ENCODE measurements at places on chromosomes 16 and 17.

DNA sequence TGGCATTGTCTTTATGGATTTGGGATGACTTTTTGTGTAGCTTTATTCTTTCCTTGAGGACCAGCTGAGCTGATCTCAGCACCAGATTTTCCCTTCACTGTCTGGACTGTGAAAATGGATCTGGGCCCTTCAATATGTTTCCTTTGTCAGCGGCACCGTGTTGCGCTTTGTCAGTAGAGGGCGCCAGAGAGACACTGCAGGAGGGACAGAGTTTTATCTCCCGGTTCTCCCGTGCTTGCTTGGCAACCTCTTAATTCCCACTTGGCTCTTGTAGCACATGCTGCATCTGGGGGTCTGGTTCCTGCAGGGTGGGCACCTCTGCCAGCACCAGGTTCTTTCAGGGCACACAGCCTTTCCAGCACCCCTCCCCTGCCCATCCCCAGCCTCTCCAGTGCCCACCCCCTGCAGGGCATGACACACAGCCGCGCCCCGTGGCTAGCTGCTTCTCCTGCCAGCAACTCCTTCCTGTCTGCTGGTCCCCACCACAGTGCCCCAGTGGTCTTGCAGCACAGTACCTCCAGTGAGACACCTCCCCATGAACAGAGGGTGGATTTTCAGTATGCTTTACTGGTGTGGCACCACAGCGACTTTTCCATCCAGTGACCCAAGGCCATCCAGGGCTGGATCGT, 19.6 kb downstream of the OR1D5 start:
- no peak for DNase-seq

GRCh38 chr16:66878067-66878466, 2.2 kb upstream of the PDP2 start:
- DNase-seq, result no peak

DNA sequence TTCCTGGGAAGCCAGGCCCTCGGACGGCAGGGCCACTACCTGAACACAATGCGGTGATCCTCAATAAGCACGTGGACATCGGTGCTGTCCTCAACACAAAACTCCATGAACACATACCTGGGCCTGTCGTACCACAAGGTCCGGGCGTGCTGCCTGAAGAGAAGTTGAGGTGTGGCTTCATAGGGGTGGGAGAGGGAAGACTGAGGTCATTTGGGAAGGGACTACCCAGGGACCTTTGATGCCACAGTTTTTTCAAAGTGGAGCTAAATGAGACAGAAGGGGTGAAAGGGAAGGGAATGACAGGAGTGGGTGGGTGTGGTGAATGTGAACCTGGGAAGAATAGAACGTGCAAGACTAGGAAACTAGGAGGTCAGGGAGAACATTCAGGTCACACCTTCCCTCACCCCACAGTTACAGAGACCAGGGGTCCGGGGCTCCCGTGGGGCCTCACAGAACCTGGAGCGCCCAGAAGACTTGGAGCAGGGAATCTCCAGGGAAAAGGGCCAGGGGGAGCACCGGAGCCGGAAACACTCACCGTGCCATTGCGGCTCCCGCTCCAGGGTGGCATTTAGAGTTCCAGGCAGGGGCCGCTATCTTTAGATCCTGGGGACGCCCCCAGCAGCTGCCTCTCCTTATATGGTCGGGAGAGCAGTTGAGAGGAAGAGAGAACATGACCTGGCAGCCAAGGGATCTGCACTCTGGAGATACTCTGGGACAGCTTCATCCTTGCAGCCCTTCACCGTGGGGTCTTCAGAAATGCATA, at the start of gene PTGES3L:
Gene PTGES3L, minus strand, starts transcription at position 570 of the 763 bp plus-strand sequence. Its CDS starts 27 bp downstream, at position 543.
- DNase-seq, result no peak

DNA sequence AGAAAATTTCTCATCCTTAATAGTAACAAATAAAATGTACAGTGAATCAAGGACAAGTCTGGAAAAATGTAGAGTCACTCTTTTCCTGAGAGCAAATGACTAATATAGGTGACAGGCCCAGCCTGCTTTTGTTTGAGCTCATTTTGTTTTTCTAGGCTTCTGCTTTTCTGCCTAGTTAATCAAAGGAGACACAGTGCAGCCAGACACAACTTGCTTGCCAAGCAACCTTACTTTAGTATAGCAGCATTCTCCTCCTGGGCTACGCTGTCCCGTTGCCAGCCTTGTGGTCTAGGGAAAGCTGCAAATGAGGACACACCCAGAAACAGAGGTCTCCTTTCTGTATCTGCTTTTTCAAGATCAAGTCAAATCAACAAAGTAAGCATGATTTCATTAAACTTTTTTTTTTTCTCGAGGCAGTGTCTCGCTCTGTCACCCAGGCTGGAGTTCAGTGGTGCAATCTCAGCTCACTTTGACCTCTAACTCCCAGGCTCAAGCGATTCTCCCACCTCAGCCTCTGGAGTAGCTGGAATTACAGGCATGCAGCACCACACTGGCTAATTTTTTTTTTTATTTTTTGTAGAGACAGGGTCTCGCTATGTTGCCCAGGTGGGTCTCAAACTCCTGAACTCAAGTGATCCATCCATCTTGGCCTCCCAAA, 17.2 kb downstream of the GINS3 start:
- no peak for DNase-seq

DNA sequence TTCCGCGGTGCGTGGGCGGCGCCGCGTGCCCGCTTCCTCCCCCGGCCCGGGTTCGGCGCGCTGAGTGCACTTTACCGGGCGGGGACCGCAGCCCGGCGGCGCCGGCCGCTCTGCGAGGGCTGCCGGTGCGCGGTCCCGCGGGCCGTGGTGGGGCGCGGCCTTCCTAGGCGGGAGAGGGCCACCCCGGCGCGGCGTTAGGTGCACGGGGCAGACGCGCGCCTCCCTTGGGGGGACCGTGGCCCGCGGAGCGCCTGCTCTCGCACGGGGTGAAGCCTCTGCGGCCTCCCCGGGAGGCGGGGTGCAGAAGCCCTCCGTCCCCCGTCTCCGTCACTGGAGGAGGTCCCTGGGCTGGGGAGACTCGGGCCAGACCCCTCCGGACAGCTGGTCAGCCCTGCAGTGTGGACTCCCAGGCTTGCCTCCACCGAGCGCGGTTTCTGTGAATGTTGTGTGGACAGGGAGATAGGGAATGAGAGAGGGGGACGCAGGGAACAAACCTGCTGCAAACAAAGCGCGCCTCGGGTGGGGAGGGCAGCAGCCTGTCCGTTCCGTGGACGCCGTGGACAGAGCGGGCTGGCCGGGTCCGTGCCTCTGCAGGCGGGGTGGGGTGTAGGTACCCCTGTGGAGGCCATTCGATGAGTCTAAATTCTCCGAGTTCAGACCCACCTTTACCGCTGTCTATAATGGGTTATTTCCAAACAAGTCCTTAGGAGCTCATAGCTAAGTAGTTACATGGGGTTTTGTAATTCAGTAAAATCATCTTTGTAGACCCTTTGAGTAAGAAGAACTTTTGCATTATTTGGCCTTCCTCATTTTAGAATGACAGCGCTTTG, 721 bp downstream of the TBCD start:
- DNase-seq, result no peak

DNA sequence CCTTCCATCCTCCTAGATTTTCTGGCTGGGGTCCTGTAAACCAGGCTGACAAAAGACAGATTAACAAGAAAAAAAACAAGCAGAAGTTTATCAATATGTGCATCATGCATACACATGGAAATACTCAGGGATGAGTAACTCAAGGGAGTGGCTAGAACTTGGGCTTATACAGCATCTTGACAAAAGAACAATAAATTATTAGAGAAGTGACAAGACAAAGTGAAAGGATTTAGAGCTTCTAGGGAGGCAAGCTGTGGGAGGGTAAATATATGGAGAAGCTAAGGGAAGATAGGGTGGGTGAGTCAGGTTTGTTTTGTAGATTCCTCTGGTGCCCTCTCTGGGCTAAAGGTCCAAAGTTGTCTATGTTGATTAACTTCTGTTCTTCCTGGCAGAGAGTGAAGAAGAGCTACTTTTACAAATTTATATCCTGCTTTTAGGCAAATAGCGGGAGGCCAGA, 48.0 kb upstream of the NDRG4 start:
- DNase-seq, result no peak

GRCh38 chr16:87747626-87748414, 18.0 kb downstream of the KLHDC4 start:
- DNase-seq, result no peak

- no peak for DNase-seq
These were observed at the start of gene HSD3B7 for GRCh38 chr16:30984669-30985400. TSS of gene HSD3B7 (plus strand) at chr16:30985207. CDS start at chr16:30985659, 452 bp downstream.

All from cerebellar nuclear complex (tissue), 1 donor.